Lung microvascular endothelial cell (primary cell): ENCODE measurements at places on chromosomes 11 and 22. TPM values are rescaled to one million over a fixed set of nuclear protein-coding genes. Genes with fewer than 3 reads are reported as not detected.

DNA sequence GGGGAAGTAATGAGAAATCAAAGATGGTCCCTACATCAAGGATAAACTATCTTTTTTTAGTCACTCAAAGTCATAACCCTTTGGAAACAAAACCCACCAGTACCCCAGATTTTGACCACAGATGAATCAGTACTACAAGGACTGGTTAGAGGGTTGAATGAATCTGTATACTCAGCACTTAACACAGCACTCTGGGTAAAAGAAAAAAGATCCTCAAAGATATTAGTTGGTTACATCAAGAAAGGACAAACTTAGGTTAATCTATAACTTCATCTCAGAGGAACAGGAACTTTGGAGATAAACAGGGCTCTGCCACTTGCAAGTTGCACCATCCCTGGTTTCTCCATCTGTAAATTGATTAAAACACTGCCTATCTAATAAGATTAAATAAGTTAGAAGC lies 18.8 kb downstream of the SC5D start:
- no peak for DNase-seq

GRCh38 chr22:20840646-20841371 lies 17.8 kb downstream of the PI4KA start:
- DNase-seq, result no peak

DNA sequence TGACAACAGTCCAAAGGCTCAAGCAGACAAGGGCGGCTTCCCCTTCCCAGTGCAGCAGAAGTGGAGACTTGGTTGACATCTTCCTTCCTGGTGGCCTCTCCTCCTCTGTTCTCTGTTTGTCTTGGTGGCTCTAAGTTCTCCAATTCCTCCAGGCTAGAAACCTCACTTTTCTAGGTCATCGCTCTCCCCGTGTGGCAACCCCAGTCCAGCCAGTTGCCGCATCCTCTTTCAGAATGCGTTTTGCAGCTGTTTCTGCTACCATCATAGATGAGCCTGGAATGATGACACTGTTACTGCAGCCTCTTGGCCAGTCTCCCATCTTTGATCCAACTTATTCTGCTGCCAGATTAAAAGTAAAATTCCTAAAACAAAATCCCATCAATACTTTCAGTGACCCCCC lies 201.5 kb downstream of the TRIM29 start:
- no peak for DNase-seq

GRCh38 chr22:22836635-22837034 lies 51.0 kb upstream of the IGLL5 start:
- no peak for DNase-seq

- DNase-seq, result peak; percentile 92
Observed at GRCh38 chr22:26364066-26365015, 64.7 kb upstream of the ASPHD2 start.

DNA sequence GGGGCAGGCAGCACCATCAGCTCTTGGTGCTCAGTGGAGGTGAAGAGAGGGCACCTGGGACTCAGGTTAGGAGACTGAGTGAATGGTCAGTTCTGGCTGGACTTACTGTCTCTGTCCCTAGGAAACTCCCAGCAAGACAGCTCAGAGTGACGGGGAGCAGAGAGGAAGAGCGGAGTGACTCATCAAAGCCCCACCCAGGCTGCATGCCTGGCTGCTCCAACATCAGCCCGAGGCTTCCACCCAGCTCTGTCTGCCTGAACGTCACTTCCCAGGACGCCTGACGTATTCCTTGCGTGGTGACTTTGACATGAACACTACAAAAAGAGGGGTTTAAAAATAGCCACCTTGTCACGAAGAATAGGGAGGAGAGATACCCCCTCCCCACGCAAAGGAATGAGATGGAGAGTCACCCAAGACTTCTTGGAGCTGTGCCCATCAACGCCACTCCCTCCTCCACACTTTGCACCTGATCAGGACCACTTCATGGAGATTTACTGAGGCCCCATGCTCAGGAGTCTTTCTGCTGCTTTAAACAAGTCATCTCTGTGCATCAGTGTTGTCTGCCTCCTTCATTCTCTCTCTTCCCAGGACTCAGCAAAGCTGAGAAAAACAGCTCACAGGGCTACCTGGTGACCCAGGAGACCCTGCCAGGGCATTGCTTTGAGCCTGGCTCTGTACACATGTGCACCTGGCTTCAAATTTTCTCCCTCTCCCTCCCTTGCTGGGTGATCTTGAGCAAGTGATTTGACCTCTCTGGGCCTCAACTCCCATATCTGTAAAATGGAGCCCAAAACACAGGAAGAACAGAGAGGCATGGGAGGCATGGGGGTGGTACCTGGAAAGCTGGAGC lies 83.1 kb downstream of the MN1 start:
- DNase-seq, result peak; percentile 75

DNA sequence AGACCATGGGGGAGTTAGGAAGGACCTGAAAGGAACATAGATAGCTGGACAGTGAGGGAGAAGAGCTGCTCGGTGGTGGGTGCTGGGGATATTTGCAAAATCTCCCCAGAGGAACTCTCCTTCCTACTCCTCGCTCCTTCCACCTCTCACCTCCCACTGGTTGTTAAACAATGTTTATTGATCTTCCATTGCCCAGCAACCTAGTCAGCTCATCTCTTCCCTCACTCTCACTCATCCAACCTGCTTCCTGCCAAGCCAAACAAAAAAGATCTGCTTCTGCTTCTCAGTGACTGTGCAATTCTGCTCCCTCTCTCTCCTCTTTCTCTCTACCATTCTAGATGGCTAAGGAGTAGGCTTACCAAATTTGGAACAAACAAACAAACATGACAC lies 115.0 kb downstream of the SLC1A2 start:
- no peak for DNase-seq

DNA sequence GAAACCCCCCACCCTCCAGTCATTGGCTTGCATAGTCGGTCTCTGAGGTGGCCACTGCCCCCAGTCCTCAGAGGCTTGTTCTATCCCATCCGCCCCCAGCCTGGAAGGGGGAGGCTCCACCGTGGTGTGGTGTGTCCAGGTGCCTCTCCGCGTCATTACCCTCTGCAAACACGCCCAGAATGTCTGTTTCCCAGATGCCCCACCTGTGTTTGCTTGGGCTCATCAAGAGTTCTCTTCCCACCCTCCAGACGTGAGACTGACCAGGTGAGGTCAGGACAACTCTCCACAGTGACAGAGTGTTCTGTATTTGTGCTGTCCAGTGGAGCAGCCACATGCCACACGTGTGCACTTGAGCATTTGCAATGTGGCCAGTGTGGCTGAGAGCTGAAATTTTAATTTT lies 24.9 kb downstream of the LRRC10B start:
- no peak for DNase-seq

GRCh38 chr22:29625090-29625825 lies 21.8 kb downstream of the NF2 start:
- DNase-seq, result peak; percentile 90

- DNase-seq, result no peak
Observed at GRCh38 chr22:24265734-24266133, 4.9 kb upstream of the SPECC1L start.

DNA sequence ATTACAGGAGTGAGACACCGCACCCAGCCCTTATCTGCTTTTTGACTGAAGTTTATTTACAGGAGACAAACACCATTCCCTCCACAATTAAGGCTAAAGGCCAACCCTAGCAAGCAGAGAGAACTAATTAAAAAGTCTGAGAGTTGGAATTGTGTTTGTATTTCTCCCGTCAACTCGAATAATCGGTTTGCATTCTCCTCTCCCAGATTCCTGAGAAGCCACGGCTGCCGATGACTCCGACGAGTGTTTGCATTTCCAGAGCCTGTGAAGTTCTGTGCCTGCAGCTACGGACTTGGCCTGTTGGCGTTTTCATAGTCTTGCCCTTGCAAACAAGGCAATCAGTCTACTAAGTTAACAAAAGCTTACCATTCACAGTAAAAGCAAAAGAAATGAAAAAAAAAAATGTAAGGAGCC lies 73.2 kb upstream of the NUP50 start:
- DNase-seq, result no peak

DNA sequence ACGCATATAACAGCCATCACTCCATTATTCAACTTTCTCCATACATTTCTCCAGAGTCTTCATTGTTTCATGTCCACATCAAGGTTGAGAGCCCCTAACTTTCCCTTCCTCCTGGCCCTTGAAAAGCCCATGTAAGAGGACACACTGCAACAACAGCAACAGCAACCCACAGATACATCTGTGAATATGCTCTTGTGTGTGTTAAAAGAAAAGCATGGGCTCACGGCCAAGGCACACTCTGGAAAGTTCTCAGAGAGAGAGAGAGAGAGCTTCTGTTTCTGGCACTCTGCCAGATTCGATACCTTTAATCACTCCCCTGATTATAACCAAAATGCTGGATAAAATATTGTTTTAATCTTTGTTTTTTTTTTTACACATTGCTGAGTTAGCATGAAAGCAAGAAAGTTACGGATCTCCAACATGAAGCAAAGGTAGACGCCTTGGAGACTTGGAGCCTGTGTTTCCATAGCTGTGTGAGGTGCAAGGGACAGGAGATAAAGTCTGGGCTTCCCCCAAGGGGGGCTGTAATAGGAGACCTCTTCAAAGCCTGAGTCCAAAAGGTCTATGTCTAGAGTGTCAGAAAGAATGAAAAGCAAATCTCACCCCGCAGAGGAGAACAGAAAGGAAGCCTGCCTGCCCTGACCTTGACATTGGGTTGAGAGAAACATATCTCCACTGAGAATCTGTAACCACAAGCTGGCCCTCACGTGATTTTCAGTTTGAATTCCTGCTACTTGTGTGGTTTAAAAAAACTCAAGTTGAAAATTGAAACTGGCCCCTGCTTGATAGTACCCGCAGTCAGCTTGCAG lies 33.7 kb upstream of the MPPED1 start:
- DNase-seq, result no peak

DNA sequence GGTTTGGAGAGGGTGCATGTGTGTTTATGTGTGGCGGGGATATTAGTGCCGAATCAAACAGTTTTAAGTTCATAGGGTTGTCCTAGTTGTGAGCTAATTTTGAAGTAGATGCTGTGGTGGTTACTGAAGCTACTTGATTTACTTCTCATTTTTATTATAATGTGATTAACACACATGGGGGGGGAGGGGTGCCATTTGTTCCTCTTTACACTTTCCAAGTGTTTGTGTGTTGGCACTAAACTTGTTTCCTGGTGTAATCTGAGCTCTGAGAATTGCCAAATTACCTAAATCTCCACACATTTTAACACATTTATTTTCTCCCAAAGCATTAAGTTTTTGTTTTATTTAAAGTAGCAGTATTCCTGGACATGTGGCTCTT lies 60.1 kb downstream of the ZNRF3 start:
- no peak for DNase-seq

DNA sequence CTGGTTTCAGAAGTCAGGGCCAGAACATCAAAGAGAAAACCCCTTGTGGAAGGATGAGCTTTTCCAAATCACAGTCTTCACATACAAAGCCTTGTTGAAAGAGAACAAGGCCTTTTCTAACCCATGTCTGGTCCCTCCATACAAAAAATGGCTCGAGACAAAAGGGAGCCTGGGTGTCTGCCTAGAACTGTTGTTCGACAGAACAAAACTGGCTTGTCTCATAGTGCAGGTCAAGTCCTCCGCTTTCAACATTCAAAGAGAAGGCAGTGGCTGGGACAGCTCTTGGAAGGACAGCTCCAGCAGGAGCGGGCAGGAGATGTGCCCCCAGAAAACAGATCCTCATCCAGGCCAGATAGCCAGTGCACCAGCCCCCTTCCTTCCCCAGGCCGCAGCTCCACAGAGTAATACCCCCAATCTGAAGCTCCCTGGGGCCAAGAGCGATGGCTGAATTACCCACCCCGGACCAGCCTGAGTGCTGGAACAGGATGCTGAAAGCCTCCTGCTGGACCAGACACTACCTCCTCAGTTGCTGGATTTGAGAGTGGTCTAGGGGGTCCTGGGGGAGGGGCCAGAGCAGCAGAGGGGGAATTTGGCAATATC lies 27.6 kb downstream of the USH1C start:
- DNase-seq, result no peak

- DNase-seq, result peak; percentile 56
Observed at GRCh38 chr11:95764267-95764898, 25.2 kb downstream of the FAM76B start.

DNA sequence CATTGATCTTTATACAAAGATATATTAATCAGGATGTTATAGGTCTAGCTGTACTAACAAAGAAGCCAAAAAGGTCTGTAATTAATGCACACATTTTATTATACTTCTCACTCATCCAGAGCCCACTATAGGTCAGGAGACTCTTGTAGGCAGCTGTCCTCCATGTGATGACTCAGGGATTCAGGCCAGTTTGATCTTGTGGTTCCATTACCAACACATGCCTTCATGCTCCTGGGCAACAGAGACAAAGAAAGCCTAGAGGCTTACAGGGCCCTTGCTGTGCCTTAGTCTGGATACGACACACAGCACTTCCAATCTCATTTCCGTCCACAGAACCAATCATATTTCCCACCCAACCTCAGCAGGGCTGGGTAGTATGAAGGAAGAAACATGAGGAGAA lies 150.3 kb upstream of the NCAM1 start:
- DNase-seq, result no peak

GRCh38 chr11:96026310-96026709 lies 102.4 kb upstream of the MTMR2 start:
- no peak for DNase-seq

GRCh38 chr11:23680488-23681230 lies 816.2 kb upstream of the LUZP2 start:
- DNase-seq, result no peak

GRCh38 chr11:116835042-116835772 lies 2.2 kb downstream of the APOA1 start:
- DNase-seq, result peak; percentile 43

DNA sequence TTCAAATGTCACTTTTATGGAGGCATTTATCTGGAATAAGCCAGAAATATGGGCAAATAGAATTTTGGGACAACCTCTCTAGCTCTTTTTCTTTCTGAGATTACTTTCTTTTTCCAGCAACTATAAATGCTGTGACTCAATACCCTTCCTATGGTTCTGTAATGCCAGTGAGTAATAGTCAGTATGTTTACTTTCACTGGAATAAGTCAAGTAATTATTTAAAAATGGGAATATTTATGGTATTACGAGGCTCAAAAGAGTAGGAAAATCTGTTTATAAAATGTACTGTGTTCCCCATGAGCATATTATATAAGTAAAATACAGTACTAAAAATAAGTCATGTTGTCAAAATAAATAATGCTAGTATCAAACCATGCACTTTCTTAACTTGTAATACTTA lies 750.5 kb downstream of the LUZP2 start:
- DNase-seq, result no peak

Gene USH1C
- not detected in 2 replicates for total RNA-seq

Gene LRRN4CL
- 0.22 and 0.60 TPM in 2 replicates for total RNA-seq

Gene SYT7
- 0.20 and 0.22 TPM in 2 replicates for total RNA-seq

Gene OR5P2
- total RNA-seq, result not detected in 2 replicates

Gene PKP3
- 0.22 and 0.40 TPM in 2 replicates for total RNA-seq

Gene TMPRSS4
- total RNA-seq, result not detected in 2 replicates

Gene PHOX2A
- not detected in 2 replicates for total RNA-seq

Gene MUC2
- total RNA-seq, result not detected in 2 replicates

Gene C11orf86
- total RNA-seq, result not detected in 2 replicates

Gene SCGB1C1
- not detected in 2 replicates for total RNA-seq

Gene ELMOD1
- 0.20 and 0.65 TPM in 2 replicates for total RNA-seq

Gene GAS2
- total RNA-seq, result 0.60 and 0.87 TPM in 2 replicates

Gene RAB30
- 6.9 and 8.9 TPM in 2 replicates for total RNA-seq

Gene HOATZ
- total RNA-seq, result not detected in 2 replicates

Gene AP1B1
- 102 and 119 TPM in 2 replicates for total RNA-seq

Gene HEPHL1
- total RNA-seq, result not detected in 2 replicates
